OCI-LY7 (cell line): ENCODE measurements at places on chromosomes 1 and 21. TPM values are rescaled to one million over a fixed set of nuclear protein-coding genes. Genes with fewer than 3 reads are reported as not detected.

The SYT2 gene
- not detected in 2 replicates for total RNA-seq

The TNFRSF8 gene
- 0.09 and 0.29 TPM in 2 replicates for total RNA-seq

The MYBPH gene
- total RNA-seq: not detected in 2 replicates

The IGSF9 gene
- not detected in 2 replicates for total RNA-seq

The UBXN10 gene
- total RNA-seq: 0.35 and 0.42 TPM in 2 replicates

The CYP4X1 gene
- not detected in 2 replicates for total RNA-seq

The KRTAP13-2 gene
- not detected in 2 replicates for total RNA-seq

GRCh38 chr1:89966656-89967055 is 28.3 kb upstream of the ZNF326 start:
- DNase-seq: no peak

DNA sequence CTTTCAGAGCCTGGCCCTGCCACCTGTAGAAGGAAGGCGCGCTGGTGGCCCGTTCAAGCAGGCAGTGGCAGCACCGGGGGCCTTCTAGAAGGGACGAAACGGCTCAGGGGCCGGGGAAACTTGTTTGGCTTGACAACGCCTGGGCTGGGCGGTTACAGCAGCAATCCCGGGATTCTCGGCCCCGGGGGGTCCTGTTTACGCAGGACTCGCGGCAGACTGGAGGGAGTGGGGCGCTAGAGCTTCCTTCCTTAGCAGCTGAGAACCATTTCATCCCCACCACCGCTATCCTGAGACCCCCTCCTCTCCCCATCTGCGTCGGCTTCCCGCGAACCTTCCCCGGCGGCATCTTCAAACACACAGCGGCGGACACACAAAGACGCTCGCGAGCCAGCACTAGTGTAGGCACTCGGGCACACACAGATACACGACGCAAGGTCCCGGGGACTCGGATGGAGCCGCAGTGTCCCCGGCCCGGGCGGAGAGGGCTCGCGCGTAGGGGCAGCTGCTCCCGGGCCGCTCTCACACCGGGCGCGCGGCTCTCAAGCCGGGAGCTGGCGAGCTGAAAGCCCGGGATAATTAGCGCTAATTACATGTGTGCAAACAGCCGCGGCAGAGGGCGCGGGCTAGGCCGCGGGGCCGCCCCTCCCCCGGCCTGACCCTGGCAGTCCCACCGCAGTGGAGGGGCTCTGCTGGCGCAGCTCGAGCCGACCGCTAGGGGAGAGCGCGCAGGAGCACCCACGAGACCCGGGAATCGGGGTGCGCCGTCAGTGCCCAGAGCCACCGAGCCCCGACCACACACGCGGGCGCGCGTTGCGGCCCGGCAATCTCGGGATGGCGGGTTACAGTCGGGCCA is 271.4 kb downstream of the FOXD2 start:
- DNase-seq: no peak

GRCh38 chr1:155050560-155051341 is at the start of gene ADAM15:
Gene ADAM15 (plus strand): TSS chr1:155051316. CDS start chr1:155051387, 71 bp downstream.
- DNase-seq: peak; percentile 86

DNA sequence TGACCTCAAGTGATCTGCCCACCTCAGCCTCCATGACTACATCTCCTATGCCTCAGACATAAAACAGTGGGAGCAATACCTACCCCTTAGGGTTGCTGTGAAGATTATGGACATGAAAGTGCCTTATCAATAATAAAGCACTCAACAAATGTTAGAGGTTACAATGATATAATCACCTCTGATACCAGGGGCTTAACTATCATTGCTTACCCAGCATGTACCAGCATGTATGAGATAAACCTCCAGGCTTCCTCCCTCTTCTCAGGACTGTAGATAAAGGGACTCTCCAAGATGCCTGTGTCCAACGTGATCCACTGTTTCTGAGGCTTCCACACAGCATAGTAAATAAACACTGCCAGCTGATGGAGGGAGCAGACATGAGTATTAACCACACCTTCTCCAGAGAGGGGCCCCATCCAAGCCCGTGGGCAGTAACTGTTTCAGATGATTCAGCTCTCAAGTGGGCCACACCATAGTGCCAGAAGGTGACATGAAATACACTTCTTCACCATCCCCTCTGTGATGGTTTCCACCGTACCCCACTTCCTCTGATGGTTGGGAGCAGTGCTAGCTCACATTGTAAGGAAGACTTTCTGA is 26.2 kb downstream of the RHBDL2 start:
- DNase-seq: no peak

GRCh38 chr21:39499156-39499555 is 47.4 kb downstream of the SH3BGR start:
- no peak for DNase-seq

DNA sequence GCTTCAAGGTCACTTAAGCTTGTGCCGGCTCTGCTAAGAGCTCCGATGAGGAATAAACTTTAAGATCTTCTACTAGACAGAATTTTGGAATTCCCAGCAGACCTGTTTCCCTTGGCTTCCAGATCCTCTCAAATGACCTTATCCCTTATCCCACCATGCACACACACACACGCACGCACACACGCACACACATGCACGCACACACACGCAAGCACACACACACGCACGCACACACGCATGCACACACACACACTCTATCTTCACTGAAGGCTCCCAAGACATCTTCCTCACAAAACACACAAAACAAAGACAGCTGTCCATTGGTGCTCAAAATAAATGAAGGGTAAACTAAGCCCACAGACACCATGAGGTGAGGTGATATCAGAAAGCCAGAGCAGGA is 659.9 kb downstream of the KIF26B start:
- no peak for DNase-seq

GRCh38 chr1:206786212-206786886 is 14.1 kb upstream of the IL10 start:
- DNase-seq: no peak

DNA sequence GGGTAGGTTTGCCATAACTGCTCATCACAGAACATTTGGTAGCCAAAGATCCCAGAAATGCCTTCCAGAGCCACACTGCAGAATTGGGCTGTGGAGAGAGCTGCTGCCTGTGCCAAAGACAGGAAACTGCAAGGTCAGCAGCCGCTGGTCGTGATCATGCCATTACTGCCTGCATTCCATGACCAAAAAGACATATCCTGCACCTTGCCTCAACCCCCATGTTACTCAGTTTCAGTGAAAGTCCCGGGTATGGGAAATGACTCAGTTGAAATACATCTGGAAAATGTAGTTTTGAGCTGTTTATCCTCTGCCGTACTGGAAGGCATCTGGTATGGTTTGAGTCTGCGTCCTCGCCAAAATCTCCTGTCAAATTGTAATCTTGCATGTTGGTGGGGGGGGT is 161.7 kb downstream of the FCRL5 start:
- no peak for DNase-seq

- peak; percentile 64 for DNase-seq
Observed at GRCh38 chr1:179366093-179366800, 476 bp downstream of the AXDND1 start.

DNA sequence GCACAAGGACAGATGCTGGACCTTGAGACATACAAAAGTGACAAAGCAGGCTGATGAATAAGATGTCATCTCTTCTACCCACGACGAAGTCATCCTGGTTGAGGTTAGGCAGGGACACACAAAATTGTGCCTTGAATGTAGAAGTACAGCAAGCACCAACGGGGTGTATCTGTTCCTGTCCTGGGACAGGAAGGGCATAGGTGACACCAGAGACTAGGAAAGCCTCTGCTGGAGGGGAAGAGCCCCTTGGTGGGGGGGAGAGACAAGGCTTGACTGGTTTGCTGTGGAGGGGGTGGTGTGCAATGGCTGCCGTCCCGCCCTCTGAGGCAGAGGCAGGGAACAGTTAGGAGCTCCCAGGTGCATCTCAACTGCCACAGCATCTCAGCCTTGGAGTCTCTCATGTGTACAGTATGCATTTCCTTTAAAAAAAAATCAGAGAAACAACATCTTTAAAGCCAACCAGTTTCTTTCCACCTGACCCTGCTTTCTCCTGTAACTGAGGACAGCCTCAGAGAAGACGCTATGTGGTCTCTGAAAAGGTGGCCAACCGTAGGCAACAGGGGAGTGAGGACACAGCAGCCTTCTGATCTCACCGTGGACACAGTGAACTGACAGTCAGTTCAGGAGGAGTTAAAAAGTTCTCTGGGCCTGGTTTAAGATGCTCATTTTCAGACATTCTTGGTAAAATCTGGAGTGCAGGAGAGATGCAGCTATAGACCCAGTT is 17.7 kb upstream of the GFI1 start:
- DNase-seq: peak; percentile 42

DNA sequence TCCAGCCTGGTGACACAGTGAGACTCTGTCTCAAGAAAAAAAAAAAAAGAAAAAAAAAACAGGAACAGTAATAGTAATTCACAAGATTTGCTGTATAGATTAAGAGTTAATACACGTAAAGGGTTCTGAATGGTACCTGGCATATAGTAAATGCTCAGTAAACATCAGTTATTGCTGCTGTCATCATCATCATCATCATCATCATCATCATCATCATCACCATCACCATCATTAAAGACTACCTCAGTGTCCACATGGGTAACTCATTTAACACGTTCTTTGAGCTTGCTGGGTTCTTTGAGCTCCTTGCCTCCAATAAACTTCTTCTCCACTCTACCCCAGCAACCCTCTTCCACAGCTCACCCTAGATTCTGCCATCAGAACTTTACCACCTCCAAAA is 55.0 kb downstream of the KIAA0319L start:
- DNase-seq: no peak
